ENCODE measurements at places on chromosomes 11 and 22.

- no peak for DNase-seq
Measured at GRCh38 chr11:70680781-70681281, 282.5 kb downstream of the CTTN start.

DNA sequence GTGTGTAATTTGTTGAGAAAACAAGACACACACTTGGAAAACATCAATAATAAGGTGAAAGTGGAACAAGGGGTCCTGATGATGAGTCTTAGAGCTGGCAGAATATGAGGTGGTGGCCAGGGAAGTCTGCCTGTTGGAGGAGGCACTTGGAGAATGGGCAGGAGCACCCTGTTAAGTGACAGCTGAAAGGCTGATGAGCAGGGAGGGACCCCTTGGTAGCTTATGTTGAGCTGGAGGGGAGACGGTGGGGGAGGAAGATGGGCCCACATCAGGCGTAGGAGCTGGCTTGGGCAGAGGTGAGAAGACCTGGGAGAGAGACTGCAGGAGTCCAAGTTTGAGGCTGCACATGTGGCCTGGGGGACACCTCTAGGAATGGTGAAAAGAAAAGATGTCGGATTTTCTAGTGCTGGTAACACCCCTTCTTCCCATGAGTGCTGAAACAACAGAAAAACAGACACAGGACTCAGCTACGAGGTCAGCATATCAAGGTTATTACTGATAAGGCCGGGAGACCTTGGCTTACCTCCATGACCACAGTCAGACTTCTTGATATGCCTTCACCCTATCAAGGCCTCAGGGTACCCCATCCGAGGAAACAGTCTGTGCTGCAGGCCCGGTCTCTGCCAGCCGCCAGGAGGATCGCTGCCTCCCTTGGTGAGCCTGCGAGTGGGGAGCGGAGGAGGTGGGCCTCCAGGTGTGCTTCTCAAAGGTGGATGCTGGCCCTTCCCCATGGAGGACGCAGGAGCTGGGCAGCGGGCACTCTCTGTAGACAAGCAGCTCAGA is 14.3 kb upstream of the C11orf96 start:
- no peak for DNase-seq

- DNase-seq: peak; percentile 79
Measured at GRCh38 chr11:20611892-20612291, 12.5 kb downstream of the SLC6A5 start.

DNA sequence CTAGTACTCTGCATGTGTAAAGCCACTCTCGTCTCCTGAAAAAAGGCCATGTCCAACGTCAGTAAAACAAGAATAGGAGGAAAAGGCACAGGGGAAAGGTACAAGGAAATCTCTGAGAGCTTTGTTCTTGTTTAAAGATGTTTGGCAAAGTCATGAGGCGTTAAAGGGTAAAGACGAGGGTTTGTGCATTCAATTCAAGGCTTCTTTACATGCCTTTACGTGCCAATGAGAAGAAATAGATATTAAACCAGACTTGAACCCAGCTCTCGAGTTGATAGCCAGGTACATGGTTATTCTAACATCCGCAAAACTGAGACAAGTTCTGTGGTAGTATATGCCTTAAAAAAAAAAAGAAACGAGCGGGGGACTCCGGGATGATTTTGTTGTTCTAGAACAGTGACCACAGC is 704 bp upstream of the CFL1 start:
- no peak for DNase-seq
